ENCODE measurements at places on chromosomes 2 and 18.

- H3K27me3 ChIP-seq: peaks cover 17% of the 10 kb centered on the region
- H3K36me3 ChIP-seq: no peaks in the 10 kb centered on the region
- no peak for DNase-seq
These were observed 79.3 kb upstream of the GLI2 start for GRCh38 chr2:120656273-120656950.

DNA sequence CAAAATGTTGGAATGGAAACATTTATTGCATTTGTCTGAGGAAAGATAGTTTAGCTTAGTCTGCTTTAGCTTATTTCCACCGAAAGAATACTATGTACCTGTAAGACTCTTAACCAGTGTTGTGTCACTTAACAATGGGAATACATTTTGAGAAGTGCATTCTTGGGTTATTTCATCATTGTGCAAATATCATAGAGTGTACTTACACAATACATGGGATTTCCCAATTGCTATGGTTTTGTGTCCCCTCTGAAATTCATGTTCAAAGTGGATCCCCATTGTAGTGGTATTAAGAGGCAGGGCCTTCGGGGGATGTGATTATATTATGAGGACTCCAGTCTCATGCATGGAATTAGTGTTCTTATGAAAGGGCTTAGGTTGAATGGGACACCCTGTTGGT lies 249.4 kb upstream of the UBE2E3 start:
- H3K4me3 ChIP-seq: no peak overlapping the region
- no peaks in the 10 kb centered on the region for H3K4me1 ChIP-seq
- no peaks in the 10 kb centered on the region for H3K27me3 ChIP-seq

DNA sequence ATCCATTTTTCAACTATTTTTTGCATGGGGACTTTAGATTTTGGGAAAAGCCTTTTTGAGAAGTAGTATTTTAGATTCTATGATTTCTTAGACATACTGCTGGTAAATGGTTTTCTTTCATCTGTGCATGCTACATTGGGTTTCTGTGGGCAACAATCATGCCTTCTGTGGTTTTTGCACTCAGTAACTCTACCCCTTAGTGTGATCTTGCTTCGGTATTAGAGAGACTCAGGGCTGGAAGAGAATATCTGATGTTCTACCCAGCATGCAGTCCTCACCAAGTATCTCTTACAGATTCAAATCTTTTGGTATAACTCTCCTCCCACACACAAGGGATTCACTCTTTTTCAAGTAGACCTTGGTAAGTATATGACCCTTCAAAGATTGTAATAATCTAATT lies 183.0 kb downstream of the PMAIP1 start:
- DNase-seq: no peak
- no peaks in the 10 kb centered on the region for H3K36me3 ChIP-seq
- H3K27ac ChIP-seq: no peak overlapping the region
- H3K27me3 ChIP-seq: no peaks in the 10 kb centered on the region
- H3K4me3 ChIP-seq: no peak overlapping the region

- no peaks in the 10 kb centered on the region for H3K36me3 ChIP-seq
- H3K4me1 ChIP-seq: no peaks in the 10 kb centered on the region
- no peak overlapping the region for H3K4me3 ChIP-seq
- H3K27me3 ChIP-seq: no peaks in the 10 kb centered on the region
- H3K27ac ChIP-seq: no peak overlapping the region
These were observed 243.0 kb downstream of the RPRM start for GRCh38 chr2:153235516-153235915.

GRCh38 chr2:14828223-14828622 lies 195.7 kb downstream of the LRATD1 start:
- H3K27me3 ChIP-seq: no peaks in the 10 kb centered on the region
- no peak overlapping the region for H3K27ac ChIP-seq
- peaks cover 1% of the 10 kb centered on the region for H3K4me1 ChIP-seq
- no peak for DNase-seq

- H3K4me3 ChIP-seq: no peak overlapping the region
- no peak overlapping the region for H3K27ac ChIP-seq
- no peak for DNase-seq
- no peaks in the 10 kb centered on the region for H3K36me3 ChIP-seq
- H3K27me3 ChIP-seq: peaks cover 8% of the 10 kb centered on the region
- H3K4me1 ChIP-seq: peaks cover 15% of the 10 kb centered on the region
These were observed 1.8 kb downstream of the PRKCE start for GRCh38 chr2:45653122-45653913.

DNA sequence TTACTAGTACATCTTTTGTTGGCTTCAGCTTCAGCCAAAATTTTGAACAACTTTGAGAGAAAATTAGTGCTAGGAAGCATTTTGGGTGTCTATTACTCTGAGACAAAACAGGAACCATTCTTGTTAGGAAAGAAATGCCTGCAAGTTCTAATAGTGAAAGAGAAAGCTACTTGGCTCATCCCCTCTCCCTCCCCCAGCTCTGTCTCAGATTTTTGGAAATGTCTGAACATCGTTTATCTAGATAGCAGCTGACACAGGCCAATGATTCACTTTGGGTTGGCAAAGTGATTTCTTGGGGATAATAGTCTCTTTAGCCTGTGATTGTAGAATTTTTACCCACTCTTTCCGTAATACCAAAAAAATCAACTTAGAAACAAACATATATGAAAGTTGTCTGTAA lies 42.3 kb upstream of the PTPRM start:
- peaks cover 3% of the 10 kb centered on the region for H3K27me3 ChIP-seq
- no peak for DNase-seq
- H3K27ac ChIP-seq: no peak overlapping the region
- no peak overlapping the region for H3K4me3 ChIP-seq

DNA sequence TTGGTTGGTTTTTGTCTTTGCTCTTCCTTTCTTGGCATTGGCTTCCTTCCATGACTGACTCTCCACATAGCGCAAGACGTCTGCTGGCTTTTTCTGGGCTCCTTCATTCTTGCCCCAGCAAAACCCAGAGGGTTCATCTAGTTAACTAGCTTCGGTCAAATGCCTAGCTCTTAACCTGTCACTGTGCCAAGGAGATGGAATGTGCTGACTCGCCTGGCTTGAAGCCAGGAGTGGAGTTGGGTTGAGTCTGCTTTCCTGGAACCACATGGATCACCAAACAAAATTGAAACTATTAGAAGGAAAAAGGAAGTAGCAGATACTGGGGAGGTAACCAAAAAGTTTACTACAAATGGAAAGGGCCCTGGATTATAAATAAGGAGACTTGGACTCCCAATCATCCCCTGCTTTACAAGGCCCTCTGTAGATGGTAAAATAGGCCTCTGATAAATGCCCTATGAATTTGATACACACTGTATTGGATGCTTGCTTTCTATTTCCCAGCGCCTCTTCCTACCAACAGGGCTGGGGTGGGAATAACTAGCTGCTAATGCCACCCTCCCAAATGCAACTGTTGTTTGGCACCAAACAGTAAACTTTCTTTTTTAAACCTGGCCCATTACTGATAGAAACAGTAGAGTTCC lies 11.3 kb downstream of the MALT1 start:
- no peak overlapping the region for H3K4me3 ChIP-seq
- H3K36me3 ChIP-seq: peaks cover 2% of the 10 kb centered on the region
- H3K4me1 ChIP-seq: no peaks in the 10 kb centered on the region
- no peak for DNase-seq
